ENCODE measurements at places on chromosomes 5 and 9. TPM values are rescaled to one million over a fixed set of nuclear protein-coding genes. Genes with fewer than 3 reads are reported as not detected.
A peak's percentile ranks its signal among the peaks of the same experiment; 100 is the strongest.

The CARD6 gene
- total RNA-seq: 10.2 TPM

The MARCOL gene
- total RNA-seq: not detected

DNA sequence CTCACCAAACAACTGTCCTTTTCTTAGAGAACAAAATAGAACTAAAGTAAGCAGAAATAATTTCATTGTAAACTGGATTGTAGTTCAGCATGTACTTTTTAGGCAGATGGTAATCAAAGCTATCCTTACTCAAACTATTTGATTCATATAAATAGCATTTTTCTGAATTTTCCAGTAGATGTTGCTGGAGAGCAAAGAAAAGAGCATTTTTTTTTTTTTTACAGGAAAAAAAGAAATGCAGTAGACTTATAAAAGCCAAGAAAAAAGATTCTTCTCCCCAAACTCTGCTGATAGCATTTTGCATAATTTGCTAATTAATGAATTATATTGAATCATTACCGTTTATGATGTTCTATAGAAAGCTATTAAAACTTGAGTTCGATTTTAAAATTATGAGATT lies 715.3 kb upstream of the WWC1 start:
- DNase-seq: no peak

GRCh38 chr5:91145333-91145620 lies 237.8 kb downstream of the ARRDC3 start:
- DNase-seq: no peak

GRCh38 chr5:69293882-69294281 lies 38.7 kb downstream of the CCDC125 start:
- DNase-seq: no peak

DNA sequence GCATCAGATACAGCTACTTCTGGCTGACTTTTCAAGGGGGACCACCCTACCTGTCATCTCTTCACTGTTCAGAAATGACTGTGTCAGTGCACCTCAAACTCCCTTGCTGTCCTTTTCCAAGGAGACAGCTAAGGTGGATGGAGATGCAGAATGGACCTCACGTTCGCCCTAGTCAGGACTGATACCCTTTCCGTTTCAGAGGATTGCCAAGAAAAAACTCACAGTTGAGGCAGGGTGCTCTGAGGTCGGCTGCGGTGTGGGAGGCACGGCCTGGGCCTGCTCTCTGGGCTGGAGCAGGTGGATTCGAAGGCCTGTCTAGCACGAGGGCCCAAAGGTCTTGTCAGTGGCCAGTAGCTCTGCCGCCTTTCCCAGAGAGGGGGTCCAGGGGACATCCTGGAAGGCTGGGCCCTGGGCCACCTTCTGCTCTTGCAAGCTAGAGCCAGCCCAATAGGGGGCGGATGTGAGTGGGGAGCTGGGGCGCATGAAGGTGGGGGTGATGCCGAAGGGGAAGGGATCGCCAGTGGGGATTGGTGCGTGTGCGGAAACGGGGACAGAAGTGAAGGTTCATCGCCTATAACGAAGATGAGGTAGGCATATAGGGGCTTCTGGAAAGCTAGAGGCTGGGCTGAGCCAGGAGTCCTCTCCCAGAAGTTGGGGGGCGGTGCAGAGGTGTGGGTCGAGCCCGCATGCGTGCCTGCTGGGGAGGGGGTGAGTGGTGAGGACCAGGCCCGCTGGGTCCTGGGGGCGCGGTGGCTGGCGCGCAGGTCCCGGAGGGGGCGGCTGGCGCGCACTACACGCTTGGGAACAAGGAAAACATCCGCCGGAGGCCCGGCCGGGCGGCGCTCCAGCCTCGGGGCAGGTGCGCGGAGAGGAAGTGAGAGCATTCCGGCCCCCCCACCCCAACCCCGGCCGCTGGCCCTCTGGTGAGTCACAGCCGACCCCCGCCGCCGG lies 2.5 kb upstream of the MSMP start:
- DNase-seq: peak; percentile 67

DNA sequence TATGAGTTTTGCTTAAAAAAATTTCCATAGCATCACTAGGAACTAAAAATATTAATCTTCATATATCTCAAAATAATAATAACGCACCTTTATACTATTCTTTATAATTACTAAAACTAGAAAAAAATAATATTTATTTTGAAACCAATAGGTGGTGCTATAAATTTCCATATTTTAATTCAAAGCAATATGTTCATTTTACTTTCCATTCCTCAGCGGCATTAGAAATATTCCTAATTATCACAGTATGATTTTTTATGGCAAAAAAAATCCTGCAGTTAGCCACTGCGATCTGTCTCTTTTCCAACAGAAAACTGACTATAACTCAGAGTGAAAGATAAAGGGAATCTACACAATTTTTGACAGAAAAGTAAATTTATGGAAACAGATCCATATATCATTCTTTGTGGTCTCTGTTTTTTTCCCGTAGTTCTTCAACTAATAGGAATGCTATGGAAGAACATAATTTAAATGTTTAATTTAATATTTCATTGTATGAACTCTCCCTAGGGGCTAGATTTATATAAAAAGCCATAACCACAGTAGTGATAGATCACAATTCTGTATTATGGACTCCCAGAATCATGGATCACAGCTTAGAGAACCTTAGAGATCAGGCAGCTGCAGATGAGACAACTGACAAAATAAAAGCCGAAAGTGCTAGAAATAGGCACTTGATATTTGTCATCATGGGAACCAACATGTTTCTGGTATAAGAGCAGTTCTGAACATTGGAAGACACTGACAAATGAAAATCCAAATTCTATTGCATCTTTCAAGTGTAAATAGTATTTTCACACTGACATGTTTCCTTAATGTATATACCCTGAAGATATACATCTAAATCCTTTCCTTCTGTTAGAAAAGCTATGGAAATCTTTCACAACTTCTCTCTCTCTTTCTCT lies 167.7 kb upstream of the MPDZ start:
- DNase-seq: no peak

DNA sequence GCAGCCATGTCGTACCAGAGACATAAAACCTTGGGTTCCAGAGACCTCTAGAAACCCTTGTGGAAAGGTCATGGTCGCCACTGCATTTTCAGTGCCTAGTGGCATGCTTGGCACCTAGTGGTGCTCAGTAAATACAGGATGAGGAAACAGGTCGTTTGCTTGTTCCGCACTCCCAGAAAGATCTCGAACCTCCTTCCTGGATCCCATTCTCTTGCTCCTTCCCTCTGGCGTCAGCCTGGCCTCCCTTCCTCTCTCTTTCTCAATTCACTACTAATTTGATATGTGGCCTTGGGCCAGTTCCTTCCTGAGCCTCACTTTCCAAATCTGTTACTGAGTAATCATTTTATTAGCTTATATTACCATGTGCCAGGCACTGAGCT lies 4.4 kb downstream of the NDST1 start:
- DNase-seq: peak; percentile 52

GRCh38 chr9:32918628-32919027 lies 82.8 kb downstream of the APTX start:
- no peak for DNase-seq

- DNase-seq: peak; percentile 50
Measured at GRCh38 chr5:37839407-37840052, at the start of gene GDNF. TSS of gene GDNF (minus strand) at chr5:37840041. CDS start at chr5:37834796, 5,245 bp downstream.

- DNase-seq: peak; percentile 48
Measured at GRCh38 chr9:36328798-36329411, 70.7 kb upstream of the GNE start.
